Dermis microvascular lymphatic vessel endothelial cell (primary cell): ENCODE measurements at places on chromosomes 5 and 9. TPM values are rescaled to one million over a fixed set of nuclear protein-coding genes. Genes with fewer than 3 reads are reported as not detected.

The SPINK7 gene
- total RNA-seq: not detected in 2 replicates

The PCDH1 gene
- 25.9 and 37.4 TPM in 2 replicates for total RNA-seq

The ACOT12 gene
- total RNA-seq: not detected in 2 replicates

The SOX30 gene
- total RNA-seq: not detected in 2 replicates

The C9orf153 gene
- 0.38 TPM in 1 of 2 replicates, not detected in the other for total RNA-seq

The NOXA1 gene
- 1.3 and 2.1 TPM in 2 replicates for total RNA-seq

The DOCK8 gene
- 3.3 and 4.4 TPM in 2 replicates for total RNA-seq

The WDR36 gene
- 37.0 and 48.9 TPM in 2 replicates for total RNA-seq

The SNX24 gene
- 5.2 and 5.3 TPM in 2 replicates for total RNA-seq

The IRX1 gene
- not detected in 2 replicates for total RNA-seq

The PDE6A gene
- under 0.01 and 0.13 TPM in 2 replicates for total RNA-seq

The PCDHGB2 gene
- total RNA-seq: 0.64 and 1.9 TPM in 2 replicates

The NR2F1-AS1 gene
- total RNA-seq: 17.5 and 26.9 TPM in 2 replicates

The DMRT3 gene
- not detected in 2 replicates for total RNA-seq

The SPIN1 gene
- 48.0 and 69.2 TPM in 2 replicates for total RNA-seq

The SPDL1 gene
- 5.1 and 10.5 TPM in 2 replicates for total RNA-seq

GRCh38 chr5:100889896-100890295 lies 13.2 kb downstream of the ST8SIA4 start:
- no peak for DNase-seq

- no peak for DNase-seq
These were observed 10.8 kb downstream of the SEMA6A start for GRCh38 chr5:116563736-116564308.

DNA sequence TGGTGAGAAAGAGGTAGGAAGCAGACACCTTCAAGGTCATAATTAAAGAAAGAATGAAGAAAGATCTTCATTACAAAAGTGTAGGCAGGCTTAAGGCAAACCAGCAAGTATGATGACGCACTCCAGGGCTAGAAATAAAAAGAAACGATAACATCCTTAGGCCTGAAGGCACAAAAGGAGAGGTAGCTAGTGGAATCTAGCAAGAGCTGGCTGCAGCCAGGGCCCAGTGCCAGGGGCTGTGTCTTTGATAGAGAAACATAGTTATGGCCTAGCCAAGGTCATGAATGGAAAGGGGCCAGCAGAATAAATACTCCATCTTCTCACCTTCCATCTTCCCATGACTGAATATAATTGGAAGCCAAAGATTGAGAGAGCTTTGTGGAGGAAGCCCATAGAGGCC lies 6.8 kb upstream of the SH3TC2 start:
- DNase-seq: no peak

GRCh38 chr9:109599711-109600110 lies 101.6 kb upstream of the PTPN3 start:
- no peak for DNase-seq

GRCh38 chr9:131290036-131290766 lies 678 bp downstream of the PLPP7 start:
- no peak for DNase-seq

GRCh38 chr9:84166891-84167290 lies 173.7 kb downstream of the SLC28A3 start:
- DNase-seq: no peak

- no peak for DNase-seq
These were observed 26.7 kb downstream of the SLC6A18 start for GRCh38 chr5:1251678-1252580.

GRCh38 chr9:113514748-113515147 lies 51.2 kb downstream of the RGS3 start:
- DNase-seq: no peak

DNA sequence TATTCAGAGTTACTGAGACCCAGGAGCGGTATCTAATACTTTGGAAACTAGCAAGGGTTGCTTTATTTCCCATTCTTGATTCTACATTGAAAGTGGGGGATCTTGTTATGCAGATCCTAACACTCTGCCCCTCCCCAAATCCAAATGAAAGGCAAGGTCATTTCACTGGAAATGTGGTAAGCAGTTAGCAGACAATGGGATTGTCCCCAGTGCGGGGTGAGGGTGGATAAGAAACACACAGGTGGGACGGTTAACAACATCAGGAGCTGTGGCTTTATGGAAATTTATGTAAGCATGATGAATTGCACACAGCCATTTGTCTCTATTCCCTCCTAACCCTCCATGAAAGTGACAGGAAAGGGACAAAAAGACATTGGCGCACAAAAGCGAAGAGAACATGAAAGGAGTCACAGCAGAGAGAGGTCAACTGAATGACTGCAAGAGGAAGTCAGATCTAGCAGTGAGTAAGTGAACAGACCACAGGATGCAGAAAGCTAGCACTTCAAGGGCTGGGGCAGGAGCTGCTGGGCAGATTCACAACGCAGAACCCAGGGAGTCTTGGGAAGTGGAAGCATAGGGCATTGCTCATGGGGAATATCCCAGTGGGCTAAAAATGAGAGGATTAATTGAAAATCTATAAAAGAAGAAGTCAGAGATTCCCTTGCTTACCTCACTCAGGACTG lies 184.4 kb downstream of the HSD17B3 start:
- DNase-seq: no peak

DNA sequence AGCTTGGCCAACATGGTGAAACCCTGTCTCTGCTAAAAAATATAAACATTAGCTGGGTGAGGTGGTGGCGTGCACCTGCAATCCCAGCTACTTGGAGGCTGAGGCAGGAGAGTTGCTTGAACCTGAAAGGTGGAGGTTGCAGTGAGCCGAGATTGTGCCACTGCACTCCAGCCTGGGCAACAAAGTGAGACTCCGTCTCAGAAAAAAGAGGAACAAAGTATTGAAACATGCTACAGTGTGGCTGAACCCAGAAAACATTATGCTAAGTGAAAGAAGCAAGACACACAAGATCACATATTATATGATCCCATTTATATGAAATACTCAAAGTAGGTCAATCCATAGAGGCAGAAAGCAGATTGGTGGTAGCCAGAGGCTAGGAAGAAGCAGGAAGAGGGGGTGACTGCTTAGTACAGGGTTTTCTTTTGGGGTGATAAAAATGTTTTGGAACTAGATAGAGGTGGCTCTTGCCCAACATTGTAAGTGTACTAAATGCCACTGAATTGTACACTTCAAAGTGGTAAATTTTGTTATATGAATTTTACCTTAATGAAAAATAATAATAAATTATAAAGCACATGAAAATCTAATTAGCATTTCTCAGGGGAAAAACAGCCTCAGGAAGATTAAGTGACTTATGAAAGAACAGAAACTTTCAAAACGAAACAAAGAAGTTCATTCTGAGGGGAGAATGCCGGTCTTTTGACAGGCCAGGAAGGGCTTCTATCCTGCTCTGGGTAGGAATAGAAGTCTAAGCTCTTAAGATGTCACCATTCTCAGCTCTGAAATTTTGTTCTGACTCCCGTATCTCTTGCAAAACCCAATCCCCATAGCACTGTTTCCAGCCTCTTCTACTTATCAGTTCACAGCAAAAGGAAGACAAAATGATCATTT lies 161.1 kb upstream of the TBCA start:
- DNase-seq: no peak

DNA sequence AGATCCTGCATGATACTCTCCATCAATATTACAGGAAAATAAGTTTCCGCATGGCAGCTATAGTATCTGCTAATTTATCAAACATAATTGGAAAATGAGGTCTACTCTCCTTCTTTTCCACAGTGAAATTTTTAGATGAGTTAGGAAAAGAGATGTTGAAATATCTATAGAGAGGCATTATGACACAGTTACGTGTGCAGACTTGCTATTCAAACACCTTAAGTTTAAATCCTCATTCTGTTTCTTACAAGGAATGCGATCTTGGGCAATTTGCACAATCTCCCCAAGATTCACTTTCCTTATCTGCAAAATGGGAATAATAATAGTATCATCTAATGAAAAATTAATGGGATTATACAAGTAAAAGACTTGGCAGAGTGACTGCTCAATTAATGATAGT lies 91.7 kb upstream of the SLCO6A1 start:
- DNase-seq: no peak

- no peak for DNase-seq
These were observed 6.9 kb upstream of the UBAP1 start for GRCh38 chr9:34171753-34172535.

- DNase-seq: no peak
These were observed 109.1 kb downstream of the TMEM161B start for GRCh38 chr5:88159591-88159990.

DNA sequence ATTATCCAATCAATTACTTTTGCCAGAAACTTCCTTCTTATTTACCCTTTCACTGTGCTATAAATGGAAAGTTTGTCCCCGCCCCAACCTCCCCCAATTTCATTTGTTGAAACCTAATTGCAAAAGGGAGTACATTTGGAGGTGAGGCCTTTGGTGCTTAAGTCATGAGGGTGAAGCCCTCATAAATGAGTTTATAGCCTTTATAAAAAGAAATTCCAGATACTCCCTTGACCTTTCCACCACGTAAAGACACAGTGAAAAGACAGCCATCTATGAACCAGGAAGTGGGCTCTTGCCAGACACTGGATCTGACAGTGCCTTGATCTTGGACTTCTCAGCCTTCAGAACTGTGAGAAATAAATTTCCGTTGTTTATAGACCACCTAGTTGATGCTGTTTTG lies 82.3 kb downstream of the NUDT12 start:
- no peak for DNase-seq

DNA sequence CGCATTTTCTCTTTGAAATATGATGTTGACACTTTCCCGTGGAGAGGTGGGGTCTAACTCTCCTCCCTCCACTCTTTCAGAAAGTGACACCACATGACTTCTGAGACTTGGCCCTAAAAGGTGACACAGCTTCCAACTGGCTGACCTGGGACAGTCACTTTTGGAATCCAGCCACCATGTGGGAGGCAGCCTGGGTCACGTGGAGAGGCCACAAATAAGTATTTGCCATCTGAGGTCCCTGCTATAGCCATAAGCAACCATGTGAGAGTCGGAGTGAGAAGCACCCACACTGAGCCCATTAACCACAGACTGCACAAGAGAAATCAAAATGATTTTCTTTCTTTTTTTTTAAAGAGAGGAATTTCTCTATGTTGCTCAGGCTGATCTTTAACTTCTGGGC lies 4.1 kb upstream of the PHYKPL start:
- no peak for DNase-seq

DNA sequence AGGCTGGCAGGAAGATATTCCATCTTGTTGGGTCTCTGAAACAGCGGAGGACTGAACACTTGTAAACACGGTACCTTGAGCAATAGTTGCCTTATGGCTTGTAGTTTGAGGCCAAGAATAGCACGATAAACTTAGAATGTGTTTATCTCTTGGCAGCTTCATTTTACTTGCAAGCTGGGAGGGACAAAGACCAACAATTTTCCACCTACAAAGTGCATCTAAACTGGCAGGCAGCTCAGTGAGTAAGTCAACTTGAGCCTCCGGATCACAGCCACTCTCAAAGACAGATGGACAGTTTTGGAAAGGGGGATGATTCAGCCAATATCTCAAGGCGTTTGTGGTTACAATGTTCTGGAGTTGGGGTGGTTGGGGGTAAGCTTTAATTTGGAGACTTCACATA lies 652.6 kb downstream of the CETN3 start:
- DNase-seq: no peak

DNA sequence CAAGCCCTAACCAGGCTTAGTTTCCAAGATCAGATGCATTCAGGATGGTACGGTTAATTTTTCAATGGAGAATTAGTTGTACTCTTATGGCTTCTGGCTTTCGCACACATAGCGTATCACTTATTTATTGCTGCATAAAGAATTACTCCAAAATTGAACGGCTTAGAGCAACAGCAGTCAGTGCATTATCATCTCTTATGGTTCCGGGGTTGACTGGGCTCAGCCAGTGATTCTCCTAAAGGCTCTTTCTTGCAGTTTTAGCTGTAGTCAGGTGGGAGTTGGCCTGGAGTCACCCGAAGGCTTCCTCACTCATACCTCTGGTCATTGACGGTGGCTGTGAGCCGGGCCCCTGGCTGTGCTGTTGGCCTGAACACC lies 595 bp upstream of the GRHPR start:
- DNase-seq: no peak

GRCh38 chr5:61746831-61747575 lies 414.9 kb downstream of the ZSWIM6 start:
- no peak for DNase-seq

- no peak for DNase-seq
These were observed 57.0 kb upstream of the GRAMD2B start for GRCh38 chr5:126366199-126366560.

DNA sequence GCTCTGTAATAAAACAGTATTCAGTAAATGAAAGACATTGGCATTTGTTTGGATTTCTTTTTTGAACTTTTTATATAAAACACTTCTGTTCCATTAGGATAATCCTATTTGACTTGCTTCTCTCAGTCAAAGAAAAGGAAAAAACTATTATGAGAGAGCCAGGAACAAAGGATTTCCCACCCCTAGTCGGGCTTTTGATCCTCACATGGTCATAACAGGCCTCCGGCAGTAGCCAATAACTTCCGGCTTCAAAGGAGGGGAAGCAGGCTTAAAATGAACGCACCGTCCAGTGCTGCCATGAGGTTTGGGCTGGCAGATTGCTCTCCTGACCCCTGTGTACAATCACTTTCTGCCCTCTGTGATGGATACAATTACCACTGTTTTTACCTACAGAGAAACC lies 209.3 kb downstream of the ZNF608 start:
- DNase-seq: peak; percentile 92

DNA sequence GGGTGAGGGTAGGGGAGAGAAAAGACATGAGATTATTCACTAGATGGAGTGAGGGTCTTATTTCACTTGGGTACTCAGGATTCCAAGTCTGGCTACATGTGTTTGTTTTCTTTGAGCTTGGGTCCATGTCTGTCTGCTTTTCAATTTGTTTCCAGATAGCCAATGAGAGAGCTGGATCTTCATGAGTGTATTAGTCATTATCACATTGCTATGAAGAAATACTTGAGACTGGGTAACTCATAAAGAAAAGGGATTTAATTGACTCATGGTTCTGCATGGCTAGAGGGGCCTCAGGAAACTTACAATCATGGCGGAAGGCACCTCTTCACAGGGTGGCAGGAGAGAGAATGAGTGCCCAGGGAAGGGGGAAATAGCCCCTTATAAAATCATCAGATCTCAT lies 196.8 kb upstream of the TRIM32 start:
- DNase-seq: no peak

GRCh38 chr9:137079401-137079787 lies 2.1 kb downstream of the UAP1L1 start:
- no peak for DNase-seq

DNA sequence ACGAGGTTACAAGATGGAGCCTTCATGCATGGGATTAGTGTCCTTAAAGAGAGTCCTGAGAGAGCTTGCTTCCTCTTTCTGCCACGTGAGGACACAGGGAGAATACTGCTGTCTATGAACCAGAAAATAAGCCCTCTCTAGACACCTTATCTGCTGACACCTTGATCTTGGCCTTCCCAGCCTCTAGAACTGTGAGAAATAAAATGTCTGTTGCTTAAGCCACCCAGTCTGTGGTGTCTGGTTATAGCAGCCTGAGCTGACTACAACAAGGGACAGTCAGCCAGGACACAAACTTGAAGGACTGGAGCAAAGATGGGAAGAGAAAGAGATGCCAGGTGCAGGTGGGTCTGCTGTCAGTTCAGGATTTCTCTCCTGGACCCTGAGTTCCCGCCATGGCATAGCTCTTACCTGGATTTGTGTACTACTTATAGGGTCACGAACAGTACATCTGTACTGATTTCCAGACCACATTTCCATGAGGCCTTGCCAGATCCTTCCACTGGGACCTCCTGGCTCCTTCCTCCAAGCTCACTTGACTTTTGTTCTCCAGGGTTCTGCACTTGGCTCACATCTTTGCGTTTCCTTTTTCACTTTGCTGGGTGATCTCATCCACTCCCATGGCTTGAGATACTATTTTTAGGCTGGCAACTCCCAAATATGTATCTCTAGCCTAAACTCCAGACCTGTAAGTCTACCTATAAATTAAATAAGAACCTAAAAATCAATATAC lies 44.9 kb upstream of the LIFR start:
- DNase-seq: peak; percentile 30

GRCh38 chr5:124057724-124058231 lies 545.8 kb downstream of the CSNK1G3 start:
- no peak for DNase-seq
